ENCODE measurements at places on chromosomes 7 and 10.

- no peak for DNase-seq
These were observed 359.4 kb upstream of the NFE2L3 start for GRCh38 chr7:25792586-25792985.

DNA sequence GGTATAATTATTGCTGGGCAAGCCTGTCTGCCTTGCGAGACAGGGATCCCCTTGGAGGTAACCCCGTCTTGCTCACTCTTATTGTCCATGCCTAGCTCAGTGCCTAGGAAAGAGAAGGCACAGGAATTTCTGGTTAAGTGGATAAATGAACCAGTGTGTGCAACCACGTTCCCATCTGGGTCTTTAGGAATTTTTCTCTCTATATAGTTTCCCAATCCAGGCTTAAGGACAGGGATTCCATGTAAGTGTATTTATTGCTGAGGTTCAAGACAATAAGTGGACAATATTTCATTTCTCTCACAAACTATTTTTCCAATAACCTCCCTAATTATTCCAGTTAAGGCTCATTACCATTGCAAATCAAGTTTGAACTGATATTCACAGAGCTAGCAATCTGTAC is 8.9 kb upstream of the ADAM12 start:
- no peak for DNase-seq

DNA sequence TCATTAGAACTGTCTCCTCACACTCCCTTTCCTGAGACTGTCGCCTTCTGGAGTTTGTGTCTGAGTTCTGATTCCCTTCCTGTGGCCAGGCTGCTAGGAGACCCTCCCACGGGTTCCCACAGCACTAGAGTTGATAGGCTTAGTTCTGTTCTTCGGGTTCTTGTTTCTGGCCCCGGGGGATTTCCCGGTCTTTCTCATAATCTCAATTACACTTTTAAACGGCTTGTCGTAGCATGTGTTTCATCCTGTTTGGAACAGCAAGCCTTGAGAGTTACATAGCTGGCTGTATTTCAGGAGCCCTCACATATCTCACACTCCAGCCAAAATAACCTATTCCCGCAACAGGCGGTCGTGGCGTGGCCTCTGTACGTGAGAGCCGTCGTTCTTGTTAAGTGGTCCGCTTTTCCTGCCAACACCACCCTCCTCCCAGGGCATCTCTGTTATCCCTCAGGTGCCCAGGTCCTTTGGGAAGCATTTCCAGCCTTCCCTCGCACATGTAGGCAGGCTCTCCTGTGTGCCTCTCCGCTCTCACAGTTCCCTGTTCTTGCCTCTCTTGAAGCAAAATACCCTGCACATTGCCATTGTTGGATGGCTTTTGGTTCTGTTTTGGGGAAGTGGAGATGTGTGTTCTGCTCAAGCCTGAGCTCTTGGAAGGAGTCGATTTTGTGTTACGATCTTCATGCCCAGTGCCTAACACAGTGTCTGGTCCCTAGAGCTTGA is 46.0 kb downstream of the CDC123 start:
- no peak for DNase-seq

DNA sequence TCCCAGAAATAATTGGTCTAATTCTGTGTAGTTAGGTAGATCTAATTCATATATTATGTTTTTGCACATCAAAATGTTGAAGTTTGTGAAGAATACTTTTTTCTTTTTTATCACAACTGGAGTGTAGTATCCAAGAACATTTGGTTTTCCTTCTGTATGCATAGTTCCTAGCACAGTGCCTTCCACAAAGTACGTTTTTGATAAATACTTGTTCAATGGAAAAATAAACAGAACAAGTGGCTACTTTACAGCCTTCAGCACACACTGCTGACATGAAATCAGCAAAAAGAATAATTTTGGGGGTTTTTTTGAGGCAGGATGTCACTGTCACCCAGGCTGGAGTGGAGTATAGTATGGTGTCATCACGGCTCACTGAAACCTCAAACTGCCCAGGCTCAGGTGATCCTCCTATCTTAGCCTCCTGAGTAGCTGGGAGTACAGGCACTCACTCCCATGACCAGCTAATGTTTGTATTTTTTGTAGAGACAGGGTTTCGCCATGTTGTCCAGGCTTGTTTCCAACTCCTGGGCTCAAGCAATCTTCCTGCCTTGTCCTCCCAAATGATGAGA is 27.9 kb downstream of the TARP start:
- DNase-seq, result no peak

DNA sequence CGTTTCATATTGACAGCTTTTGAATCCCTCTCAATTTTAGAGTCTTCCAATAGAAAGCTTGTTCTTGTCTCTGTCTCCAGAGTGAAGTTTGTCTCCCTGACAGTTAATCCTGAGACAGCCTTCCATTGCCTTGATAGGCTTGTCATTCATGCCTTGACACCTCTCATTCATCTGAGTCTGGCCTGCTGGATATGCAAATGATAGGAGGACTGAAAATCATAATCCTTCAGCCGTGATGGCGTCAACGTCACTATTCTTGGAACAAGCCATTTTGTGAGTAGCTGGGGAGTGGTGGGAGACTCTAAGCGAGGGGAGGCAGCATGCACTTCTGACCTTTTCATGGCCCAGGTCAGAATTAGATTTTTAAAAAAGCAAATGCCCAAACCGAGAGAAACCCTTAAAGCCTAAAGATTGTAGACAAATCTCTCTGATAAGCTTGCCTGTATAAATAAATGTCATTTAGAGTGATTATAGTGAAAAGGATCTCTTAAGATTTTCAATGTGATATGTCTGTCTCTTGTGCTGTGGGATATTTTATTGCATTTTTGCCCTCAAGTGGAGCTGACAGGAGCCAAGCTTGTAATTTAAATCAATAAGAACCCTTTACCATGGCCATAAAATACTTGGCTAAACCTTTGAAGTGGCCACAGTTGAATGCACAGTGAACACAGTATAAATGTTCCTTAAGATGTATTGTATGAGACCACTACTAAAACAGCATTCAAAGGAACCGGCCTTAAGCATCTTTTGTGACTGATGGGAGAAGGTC is 148.8 kb downstream of the SNX10 start:
- no peak for DNase-seq

- DNase-seq, result no peak
These were observed 211.4 kb upstream of the MDFIC start for GRCh38 chr7:114710499-114710898.

GRCh38 chr10:114538181-114538906 is 119.7 kb downstream of the ABLIM1 start:
- DNase-seq, result no peak

DNA sequence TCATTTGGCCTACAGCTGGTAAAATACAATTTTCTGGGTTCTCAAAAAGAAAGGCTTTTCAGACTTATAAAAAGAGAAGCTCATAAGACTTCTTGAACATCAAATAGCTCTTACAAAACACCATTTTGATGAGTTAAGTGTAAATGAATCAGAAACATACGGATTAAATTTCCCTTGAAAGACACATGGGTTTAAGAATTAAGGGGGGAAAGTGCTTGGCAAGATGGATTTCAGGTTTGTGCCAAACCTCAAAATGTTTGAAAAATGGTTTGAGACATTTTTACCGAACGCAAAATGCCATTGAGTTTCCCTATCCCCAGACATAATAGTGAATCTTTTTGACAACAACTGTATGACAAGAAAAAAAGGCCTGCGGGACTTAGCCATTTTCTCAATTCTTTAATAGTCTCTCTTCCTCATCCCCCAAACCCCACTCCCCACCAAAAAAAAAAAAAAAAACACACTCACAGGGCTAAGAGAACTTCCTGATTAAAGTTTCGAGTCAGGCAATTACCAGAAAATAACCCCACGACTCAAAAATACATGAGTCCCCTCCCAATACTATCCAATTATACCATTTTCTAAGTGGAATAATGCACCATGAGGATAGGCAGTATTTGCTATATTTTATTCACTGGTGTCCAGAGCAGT is 260.1 kb downstream of the TRIL start:
- no peak for DNase-seq

DNA sequence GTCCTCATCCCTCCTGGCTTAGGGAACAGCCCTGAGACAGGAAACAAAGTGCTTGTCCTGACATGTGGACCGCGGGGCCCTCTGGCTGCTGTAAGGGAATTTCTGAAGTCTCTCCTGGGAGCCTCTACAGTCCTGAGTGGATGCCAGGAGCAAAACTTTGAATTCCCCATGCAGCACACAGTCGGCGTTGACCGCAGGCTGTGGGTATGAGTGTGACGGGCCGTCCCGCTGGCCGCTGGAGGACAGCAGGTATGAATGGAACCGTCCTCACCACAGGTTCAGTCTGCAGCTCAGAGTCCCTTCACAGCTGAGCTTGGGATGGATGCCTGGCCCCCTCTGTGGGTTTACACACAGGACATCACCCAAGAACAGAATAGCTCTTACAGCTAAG is 94.9 kb downstream of the GPR26 start:
- DNase-seq, result no peak

GRCh38 chr10:14356921-14357320 is 26.2 kb upstream of the FRMD4A start:
- no peak for DNase-seq

GRCh38 chr7:122143376-122143750 is 686 bp downstream of the AASS start:
- DNase-seq, result peak; percentile 3

GRCh38 chr7:119935418-119936025 is 337.5 kb upstream of the KCND2 start:
- DNase-seq, result no peak

GRCh38 chr10:124213471-124213870 is 120.1 kb upstream of the CHST15 start:
- no peak for DNase-seq

DNA sequence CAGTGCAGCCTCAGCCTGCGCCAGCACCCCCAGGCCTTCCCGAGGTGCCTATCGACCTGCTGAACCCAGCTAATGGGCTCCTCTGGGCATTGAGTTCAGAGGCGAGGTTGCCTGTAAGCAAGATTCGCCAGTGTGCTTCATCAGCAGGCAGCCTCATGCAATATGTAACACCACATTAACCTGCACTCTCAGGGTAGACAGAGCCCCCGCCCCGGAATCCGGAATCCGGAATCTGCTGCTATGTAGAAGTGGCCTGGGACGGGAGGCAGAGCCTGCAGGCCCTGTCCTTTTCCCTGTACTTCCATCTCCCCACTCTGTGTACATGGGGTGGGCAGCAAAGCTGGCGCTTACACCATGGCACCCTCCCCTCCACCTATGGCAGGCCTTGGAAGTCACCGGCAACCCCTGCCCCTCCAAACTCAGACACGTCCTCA is 83.9 kb upstream of the RET start:
- no peak for DNase-seq

DNA sequence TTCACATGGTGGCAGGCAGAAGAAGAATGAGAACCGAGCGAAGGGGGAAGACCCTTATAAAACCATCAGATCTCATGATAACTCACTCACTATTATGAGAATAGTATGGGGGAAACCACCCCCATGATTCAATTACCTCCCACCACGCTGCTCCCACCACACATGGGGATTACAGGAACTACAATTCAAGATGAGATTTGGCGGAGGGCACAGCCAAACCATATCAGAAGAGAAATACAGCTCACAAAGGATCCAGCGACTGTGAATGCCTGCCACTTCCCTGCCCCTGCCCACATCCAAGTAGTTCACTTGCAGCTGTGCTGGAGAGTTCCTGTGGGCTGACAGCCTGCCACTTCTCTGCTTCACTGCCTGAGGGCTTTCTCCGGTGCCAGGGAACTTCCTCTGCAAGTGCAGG is 148.7 kb downstream of the C7orf25 start:
- no peak for DNase-seq

DNA sequence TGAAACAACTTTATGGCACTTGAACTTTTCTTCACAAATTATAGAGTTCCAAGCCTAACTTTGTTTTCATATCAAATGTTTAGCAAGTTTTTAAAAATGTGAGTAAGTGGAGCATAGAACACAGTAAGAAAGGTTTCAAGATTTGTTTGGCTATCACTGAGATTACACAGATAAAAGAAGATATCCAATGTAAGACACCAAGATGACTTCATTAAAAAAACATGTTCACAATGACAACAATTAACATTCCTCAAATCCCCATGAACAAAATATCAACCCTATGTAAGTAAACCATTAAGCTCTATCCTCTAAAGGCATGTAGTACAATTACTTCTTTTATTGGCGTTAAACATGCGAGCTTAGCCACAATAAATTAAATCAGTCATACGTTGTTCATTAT is 129.7 kb downstream of the RELN start:
- DNase-seq, result no peak

DNA sequence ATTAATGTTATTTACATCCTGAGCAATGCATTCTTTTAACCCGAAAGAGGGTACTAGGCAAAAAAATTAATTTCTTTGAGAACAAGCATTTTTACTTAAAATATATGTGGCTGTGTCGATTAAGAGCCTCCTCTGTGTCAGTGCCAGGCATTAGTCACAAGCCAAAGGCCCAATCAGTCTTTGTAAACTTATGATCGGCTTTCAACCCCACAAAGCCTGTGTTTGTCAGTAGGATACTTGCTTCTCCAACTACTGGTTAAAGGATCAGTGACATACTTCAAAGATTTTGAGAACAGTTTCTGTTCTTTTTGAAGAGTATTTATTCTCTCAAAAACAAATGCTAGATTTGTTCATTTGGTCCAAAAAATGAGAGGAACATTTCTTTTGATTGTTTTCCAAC is 159.3 kb downstream of the NRCAM start:
- DNase-seq, result no peak

GRCh38 chr10:93315246-93315645 is 166.9 kb downstream of the MYOF start:
- no peak for DNase-seq

GRCh38 chr10:84654671-84655070 is 326.3 kb downstream of the CCSER2 start:
- no peak for DNase-seq

DNA sequence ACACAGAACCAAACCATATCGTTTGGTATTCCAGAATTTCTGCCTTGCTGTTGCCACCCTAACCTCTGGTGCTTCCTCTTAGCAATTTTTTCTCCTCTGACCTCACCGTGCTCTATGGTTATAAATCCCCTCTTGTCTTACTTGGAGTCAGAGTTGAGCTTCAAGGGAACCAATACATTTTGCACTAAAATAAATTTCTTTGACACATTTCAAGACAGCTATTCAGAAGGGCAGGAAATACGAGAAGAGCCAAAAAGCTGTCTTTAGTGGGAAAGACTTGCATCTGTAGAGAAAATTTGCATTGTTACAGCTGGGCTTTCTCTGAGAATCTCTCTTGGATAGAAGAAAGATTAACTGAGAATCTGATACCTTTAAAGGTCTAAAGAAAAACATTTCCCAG is 14.5 kb upstream of the AKR1C2 start:
- DNase-seq, result no peak

DNA sequence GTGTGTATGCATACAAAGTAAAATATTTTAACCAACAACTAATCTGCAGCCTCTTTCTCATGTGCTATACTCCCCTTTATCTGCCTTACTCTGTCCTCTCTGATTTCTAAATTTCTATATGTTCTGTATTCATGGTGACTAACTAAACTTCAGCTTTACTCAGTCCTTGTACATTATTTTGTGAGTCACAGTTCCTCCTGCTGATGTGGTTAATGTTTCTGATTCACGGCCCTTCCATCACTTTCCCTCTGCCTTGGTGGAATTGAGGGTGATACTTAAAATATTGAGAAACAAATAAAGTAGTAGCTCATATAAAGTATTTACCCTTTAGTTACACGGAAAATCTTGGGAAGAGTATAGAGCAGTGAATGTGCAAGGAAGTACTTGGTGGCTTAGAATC is 899.1 kb upstream of the ZWINT start:
- no peak for DNase-seq
